ENCODE measurements at places on chromosomes 6 and 20. TPM values are rescaled to one million over a fixed set of nuclear protein-coding genes. Genes with fewer than 3 reads are reported as not detected.

DNA sequence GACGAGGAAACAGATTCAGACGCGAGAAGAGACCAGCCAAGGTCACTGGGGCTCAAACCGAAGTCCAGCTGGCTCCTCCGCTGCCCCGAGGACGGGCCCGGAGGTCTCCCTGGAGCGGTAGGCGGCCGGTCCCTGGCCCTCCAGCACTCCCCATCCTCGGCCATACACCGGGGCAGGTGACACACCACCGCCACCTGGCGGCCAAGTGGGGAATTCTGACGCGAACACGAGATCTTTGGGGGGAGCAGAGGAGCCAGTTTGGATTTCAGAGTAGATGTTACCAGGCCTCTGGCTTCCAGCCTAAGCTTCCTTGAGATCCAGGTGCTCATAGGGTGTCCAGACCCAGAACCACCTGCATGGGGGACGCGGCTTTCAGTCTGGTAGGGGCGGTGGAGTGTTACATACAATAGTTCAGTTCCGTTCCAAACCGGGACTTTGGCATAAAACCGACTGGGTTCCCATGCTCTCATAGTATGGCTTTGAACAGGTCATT is 16.1 kb downstream of the BPIFB1 start:
- no peaks in the 10 kb centered on the region for H3K4me1 ChIP-seq
- no peak overlapping the region for H3K27ac ChIP-seq
- no peaks in the 10 kb centered on the region for H3K36me3 ChIP-seq
- DNase-seq: peak; percentile 89
- H3K27me3 ChIP-seq: no peaks in the 10 kb centered on the region
- H3K4me3 ChIP-seq: no peak overlapping the region

- no peak overlapping the region for H3K4me3 ChIP-seq
- DNase-seq: no peak
- H3K27me3 ChIP-seq: no peaks in the 10 kb centered on the region
- no peaks in the 10 kb centered on the region for H3K4me1 ChIP-seq
Measured at GRCh38 chr20:38932457-38933120, 6.4 kb downstream of the FAM83D start.

DNA sequence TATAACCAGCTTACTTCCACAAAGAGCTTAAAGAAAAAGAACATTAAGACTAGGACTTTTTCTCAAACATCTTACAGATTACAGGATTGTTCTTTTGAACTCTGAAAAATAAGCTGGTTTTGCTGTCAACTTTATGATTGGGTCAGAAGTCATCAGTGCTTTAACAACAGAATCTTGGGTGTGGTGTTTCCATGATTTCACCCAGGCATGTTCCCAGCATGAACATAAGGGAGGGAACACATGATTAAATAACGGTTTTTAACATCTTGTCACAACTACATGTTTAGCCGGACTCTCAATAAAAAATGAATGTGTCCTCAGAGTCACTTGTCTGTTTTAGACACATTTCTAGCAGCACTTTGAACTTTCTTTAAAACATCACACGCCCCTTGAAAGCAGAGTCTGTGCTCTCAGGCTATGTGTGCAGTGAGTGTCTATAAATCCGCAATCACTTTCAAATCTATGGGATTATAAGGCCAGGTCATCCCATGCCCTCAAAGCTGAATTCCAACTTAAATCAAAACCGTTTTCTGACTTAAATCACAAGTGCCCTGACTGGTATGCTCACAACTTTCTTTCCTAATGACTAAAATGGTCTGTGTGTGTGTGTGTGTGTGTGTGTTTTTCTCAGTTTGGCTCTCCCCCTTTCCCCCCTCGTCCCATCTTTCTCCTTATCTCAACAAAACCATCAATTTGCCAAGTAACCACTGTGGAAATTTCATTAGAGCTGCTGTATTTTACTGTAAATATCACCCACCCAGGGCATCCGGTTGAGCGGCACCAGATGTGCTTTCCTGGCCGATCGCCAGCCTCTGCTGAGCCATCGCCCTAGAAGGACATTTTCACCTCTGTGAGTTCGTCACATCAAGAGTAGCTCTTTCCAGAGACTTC is 216.8 kb upstream of the DTNBP1 start:
- peak; percentile 39 for DNase-seq
- peaks cover 16% of the 10 kb centered on the region for H3K4me1 ChIP-seq
- no peak overlapping the region for H3K4me3 ChIP-seq

DNA sequence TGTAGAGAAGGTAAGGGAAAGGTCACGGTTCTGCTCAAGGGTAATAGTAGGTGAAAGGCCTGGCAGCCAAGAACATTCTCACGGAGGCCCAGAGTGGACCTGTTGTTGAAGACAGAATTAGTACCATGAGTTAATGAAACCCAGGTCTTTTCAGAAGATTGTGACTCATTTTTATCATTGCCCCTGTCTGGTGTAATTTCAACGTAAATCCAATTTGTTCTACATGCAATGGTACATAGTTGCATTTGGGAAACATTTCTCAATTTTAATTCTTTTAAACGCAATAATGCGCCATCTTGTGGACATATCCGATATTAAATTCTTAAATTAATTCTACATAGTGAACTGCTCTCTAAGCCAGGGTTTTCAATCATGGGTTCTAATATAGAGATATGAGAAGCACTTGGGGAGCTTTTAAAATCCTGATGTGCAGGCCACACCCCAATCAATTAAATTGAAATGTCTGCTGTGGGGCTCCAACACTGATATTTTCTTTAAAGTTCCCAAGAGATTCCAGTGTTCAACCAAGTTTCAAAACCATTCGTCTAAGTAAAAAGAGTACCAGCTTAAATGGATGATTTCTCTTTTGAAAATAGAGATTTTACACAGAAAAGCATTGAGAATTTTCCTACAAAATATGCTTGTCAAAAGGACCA is 257.4 kb downstream of the PLCB1 start:
- H3K4me3 ChIP-seq: no peak overlapping the region
- peaks cover 3% of the 10 kb centered on the region for H3K4me1 ChIP-seq
- no peaks in the 10 kb centered on the region for H3K36me3 ChIP-seq
- DNase-seq: no peak

GRCh38 chr6:113936093-113936934 is 34.6 kb downstream of the HDAC2 start:
- no peak overlapping the region for H3K27ac ChIP-seq
- peaks cover 32% of the 10 kb centered on the region for H3K36me3 ChIP-seq
- DNase-seq: no peak
- no peaks in the 10 kb centered on the region for H3K4me1 ChIP-seq
- no peak overlapping the region for H3K4me3 ChIP-seq

GRCh38 chr6:139407718-139408222 is 33.3 kb upstream of the CITED2 start:
- no peak overlapping the region for H3K27ac ChIP-seq
- no peaks in the 10 kb centered on the region for H3K27me3 ChIP-seq
- DNase-seq: no peak
- no peaks in the 10 kb centered on the region for H3K36me3 ChIP-seq
- H3K4me1 ChIP-seq: no peaks in the 10 kb centered on the region

DNA sequence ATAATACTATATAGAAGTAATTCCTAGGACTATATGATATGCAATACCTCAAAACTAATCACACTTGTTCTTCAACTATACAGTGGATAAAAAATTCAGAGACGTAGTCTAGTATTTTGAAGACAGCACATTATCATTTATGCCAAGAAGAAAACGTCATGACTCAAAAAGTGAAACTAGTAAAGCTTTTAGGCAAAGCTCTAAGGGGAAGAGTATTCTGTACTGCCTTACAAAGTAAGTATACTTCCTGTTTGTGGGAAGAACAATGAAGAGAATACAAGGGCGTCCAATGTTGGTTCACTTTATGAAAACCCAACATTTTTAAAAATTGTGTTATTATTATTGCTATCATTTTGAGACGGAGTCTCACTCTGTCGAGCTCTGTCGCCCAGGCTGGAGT is 27.9 kb downstream of the LOC128125822 start:
- H3K27ac ChIP-seq: no peak overlapping the region
- no peaks in the 10 kb centered on the region for H3K36me3 ChIP-seq
- no peaks in the 10 kb centered on the region for H3K27me3 ChIP-seq
- no peak overlapping the region for H3K4me3 ChIP-seq
- DNase-seq: no peak
- peaks cover 13% of the 10 kb centered on the region for H3K4me1 ChIP-seq

- H3K4me1 ChIP-seq: no peaks in the 10 kb centered on the region
- no peak overlapping the region for H3K4me3 ChIP-seq
- no peaks in the 10 kb centered on the region for H3K36me3 ChIP-seq
- no peak overlapping the region for H3K27ac ChIP-seq
- no peak for DNase-seq
Measured at GRCh38 chr20:2179233-2179580, 77.6 kb downstream of the STK35 start.

- no peaks in the 10 kb centered on the region for H3K27me3 ChIP-seq
- DNase-seq: no peak
- H3K4me1 ChIP-seq: no peaks in the 10 kb centered on the region
- no peak overlapping the region for H3K27ac ChIP-seq
Measured at GRCh38 chr6:41587131-41587879, 41.1 kb downstream of the FOXP4 start.

- H3K27me3 ChIP-seq: no peaks in the 10 kb centered on the region
- H3K4me1 ChIP-seq: peaks cover 12% of the 10 kb centered on the region
- H3K4me3 ChIP-seq: no peak overlapping the region
- H3K27ac ChIP-seq: no peak overlapping the region
- no peak for DNase-seq
Measured at GRCh38 chr20:56558968-56559367, 25.9 kb downstream of the FAM209B start.

DNA sequence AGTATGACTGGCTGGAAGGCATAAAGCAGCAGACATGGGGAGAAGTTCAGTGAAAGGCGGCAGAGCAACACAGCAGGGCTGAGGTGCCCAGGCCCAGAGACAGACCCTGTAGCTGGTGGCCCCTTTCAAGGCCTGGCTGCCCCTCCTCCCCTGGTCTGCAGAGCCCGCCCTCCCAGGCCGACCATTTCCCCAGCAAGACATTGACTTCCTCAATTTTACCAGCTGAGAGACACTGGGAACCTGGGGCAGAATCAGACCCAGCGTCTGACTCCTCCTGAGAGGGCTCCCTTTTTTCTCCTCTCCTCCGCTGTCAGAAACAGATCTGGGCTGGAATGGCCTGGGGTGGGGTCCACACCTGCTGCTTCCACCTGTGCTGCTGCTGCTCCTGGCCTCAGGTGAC is at the start of gene TREML4:
TSS of gene TREML4 (plus strand) at position 254 of the 400 bp plus-strand sequence. CDS start at position 333, 79 bp downstream.
- H3K27ac ChIP-seq: no peak within 1 kb of the TSS
- H3K27me3 ChIP-seq: no peaks in the 10 kb centered on the region
- no peak within 1 kb of the TSS for H3K4me3 ChIP-seq

GRCh38 chr6:123276546-123276980 is 280.5 kb downstream of the CLVS2 start:
- H3K36me3 ChIP-seq: no peaks in the 10 kb centered on the region
- H3K4me1 ChIP-seq: no peaks in the 10 kb centered on the region
- no peak overlapping the region for H3K4me3 ChIP-seq
- no peak for DNase-seq

DNA sequence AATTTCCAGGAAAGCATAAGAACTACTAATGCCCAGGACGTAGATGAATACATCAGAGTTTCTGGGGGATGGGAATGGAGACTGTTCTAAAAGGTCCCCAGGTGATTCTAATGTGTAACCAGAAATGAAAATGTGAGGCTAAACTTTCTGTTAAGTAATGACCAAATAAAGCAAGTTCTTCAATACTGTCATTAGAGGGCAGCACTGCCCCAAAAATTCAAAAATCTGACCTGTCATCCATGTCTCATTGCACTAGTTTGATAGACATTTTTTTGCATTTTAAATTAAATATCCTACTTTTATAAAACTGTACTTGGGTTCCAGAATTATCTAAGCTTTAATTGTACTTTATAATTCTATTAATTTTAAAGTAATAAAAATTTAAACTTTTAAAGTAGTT is 94.9 kb downstream of the RFX6 start:
- H3K27me3 ChIP-seq: no peaks in the 10 kb centered on the region
- H3K27ac ChIP-seq: no peak overlapping the region
- no peak overlapping the region for H3K4me3 ChIP-seq
- no peaks in the 10 kb centered on the region for H3K4me1 ChIP-seq

DNA sequence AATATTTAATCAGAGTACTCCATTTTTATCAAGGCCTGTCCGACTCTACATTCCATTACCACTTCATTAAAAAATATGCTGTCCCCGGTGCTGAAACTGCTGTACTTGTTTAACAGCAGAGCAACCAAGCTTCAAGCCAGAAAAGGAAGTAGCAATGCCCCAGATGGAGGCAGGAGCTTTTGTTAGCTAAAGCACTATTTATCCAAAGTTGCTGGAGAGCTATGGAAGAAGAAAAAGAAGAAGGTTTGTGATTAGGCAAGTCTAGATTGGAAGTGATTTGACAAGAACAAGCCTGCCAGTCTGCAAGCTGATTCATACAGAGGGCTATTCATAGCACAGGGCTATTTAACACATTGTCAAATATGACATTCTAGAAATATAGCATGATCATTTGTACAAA is 160.9 kb upstream of the SPTLC3 start:
- H3K4me1 ChIP-seq: no peaks in the 10 kb centered on the region
- no peaks in the 10 kb centered on the region for H3K27me3 ChIP-seq
- H3K4me3 ChIP-seq: no peak overlapping the region
- H3K36me3 ChIP-seq: no peaks in the 10 kb centered on the region
- DNase-seq: no peak

GRCh38 chr6:84183430-84183829 is 44.0 kb downstream of the CEP162 start:
- H3K36me3 ChIP-seq: peaks cover 13% of the 10 kb centered on the region
- H3K4me3 ChIP-seq: no peak overlapping the region
- no peak overlapping the region for H3K27ac ChIP-seq
- H3K27me3 ChIP-seq: no peaks in the 10 kb centered on the region
- H3K4me1 ChIP-seq: no peaks in the 10 kb centered on the region

- H3K27ac ChIP-seq: no peak overlapping the region
- H3K4me3 ChIP-seq: no peak overlapping the region
- H3K27me3 ChIP-seq: no peaks in the 10 kb centered on the region
- no peak for DNase-seq
- no peaks in the 10 kb centered on the region for H3K36me3 ChIP-seq
Measured at GRCh38 chr6:49939993-49940498, 23.9 kb downstream of the DEFB114 start.

- peaks cover 77% of the 10 kb centered on the region for H3K36me3 ChIP-seq
- no peak for DNase-seq
- H3K27ac ChIP-seq: no peak overlapping the region
- H3K4me1 ChIP-seq: peaks cover 8% of the 10 kb centered on the region
- no peak overlapping the region for H3K4me3 ChIP-seq
Measured at GRCh38 chr20:62285722-62286121, 17.1 kb upstream of the ADRM1 start.

GRCh38 chr20:32829311-32830005 is 9.7 kb downstream of the MAPRE1 start:
- no peaks in the 10 kb centered on the region for H3K27me3 ChIP-seq
- DNase-seq: no peak
- peaks cover 56% of the 10 kb centered on the region for H3K36me3 ChIP-seq
- H3K27ac ChIP-seq: peak overlapping the region; percentile 63

Gene KCNK15
- 2.7 TPM for total RNA-seq

Gene RALGAPA2
- total RNA-seq: 71.2 TPM

Gene GPANK1
- 16.8 TPM for total RNA-seq

Gene BNIP5
- not detected for total RNA-seq

Gene IPCEF1
- total RNA-seq: 5.5 TPM

Gene ADGRF1
- 7.2 TPM for total RNA-seq

Gene DEFB110
- total RNA-seq: not detected

Gene BHLHE23
- total RNA-seq: not detected

Gene PI3
- 3.2 TPM for total RNA-seq

Gene SCGN
- total RNA-seq: not detected
